ENCODE measurements at places on chromosomes 12 and 14.

DNA sequence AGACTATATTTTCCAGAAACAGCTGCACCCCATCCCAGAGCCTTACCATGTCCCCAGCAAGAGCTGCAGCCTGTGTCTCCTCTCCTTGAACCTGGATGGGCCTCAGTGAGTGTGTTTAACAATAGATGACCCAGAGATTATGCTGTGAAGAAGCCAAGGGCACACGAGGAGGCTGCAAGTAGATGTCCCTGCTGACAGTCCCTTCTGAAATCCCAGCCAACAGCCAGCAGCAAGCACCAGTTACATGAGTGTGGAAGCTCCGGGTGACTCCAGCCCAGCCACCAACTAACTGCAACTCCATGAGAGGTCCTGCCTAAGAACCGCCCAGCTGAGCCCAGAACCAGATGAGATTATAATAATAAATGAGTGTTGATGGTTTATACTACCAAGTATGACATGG, 191.7 kb downstream of the BCL11B start:
- no peak for DNase-seq

- DNase-seq: no peak
Observed at GRCh38 chr12:24822121-24822899, 126.6 kb downstream of the BCAT1 start.

DNA sequence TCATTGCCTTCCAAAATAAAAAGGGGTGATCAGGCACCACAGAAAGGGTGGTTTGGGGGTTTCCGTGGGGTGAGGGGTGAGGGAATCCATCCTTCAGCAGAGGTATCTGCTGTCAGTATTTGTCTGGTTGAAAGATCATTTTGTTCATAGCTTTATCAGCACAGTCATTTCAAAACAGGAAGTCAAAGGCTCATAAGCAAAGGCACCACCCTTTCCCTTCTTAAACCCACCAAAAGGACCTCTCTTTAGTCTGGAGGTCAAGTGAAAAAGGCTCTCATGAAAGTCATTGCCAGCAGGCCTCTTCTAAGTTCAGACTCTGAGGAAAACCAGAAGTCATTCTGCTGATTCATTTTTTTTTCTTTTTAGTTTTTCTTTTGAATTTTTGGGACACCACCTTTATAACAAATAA, 6.2 kb downstream of the CHST11 start:
- DNase-seq: no peak

- no peak for DNase-seq
Observed at GRCh38 chr12:131862600-131862993, 31.8 kb upstream of the ULK1 start.

DNA sequence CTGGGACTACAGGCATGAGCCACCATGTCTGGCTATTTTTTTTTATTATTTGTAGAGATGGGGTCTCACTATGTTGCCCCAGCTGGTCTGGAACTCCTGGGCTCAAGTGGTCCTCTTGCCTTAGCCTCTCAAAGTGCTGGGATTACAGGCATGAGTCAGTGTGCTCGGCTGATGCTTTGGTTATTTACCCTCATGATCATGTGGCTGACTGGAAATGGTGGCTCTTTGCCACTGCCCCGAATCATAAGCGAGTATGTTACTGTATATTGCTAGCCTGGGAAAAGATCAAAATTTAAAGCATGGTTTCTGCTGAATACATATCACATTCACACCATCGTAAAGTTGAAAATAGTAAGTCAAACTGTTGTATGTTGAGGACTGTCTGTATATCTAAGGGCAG, 101.1 kb downstream of the RGS6 start:
- DNase-seq: no peak

DNA sequence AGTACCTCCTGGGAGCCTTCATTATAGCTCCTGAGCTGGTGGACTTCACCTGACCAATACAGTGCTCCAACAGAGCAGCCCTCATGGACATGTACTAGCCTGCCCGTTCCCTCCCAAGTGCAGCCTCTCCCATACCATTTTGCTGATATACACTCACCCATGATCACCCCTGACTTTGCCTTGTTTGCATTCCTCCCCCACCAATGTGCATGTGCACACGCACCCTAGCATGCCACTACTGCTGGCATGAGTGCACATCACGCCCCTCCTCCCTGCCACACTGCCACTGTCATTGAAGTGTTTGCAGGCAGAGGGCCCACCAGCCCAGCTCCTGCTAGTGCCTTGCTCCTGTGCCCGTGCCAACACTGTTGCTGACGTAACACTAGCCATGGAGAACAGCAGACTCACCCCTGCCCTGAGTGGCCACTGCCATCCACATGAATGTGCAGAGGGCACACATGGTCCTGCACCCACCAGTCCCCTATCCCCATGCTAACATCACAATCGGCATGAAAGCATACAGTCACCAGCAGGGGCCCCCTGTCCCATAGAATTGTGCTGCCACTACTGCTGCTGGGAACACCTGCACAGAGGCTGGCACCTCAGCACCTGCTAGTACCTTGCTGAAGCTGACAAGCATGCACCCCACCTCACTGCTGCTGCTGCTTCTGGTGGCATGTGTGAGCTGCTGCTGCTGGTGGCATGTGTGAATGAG, 110.3 kb downstream of the SINHCAF start:
- DNase-seq: peak; percentile 42
